Hepatic stellate cell (primary cell): ENCODE measurements at places on chromosomes 7 and 10.
A peak's percentile ranks its signal among the peaks of the same experiment; 100 is the strongest.

DNA sequence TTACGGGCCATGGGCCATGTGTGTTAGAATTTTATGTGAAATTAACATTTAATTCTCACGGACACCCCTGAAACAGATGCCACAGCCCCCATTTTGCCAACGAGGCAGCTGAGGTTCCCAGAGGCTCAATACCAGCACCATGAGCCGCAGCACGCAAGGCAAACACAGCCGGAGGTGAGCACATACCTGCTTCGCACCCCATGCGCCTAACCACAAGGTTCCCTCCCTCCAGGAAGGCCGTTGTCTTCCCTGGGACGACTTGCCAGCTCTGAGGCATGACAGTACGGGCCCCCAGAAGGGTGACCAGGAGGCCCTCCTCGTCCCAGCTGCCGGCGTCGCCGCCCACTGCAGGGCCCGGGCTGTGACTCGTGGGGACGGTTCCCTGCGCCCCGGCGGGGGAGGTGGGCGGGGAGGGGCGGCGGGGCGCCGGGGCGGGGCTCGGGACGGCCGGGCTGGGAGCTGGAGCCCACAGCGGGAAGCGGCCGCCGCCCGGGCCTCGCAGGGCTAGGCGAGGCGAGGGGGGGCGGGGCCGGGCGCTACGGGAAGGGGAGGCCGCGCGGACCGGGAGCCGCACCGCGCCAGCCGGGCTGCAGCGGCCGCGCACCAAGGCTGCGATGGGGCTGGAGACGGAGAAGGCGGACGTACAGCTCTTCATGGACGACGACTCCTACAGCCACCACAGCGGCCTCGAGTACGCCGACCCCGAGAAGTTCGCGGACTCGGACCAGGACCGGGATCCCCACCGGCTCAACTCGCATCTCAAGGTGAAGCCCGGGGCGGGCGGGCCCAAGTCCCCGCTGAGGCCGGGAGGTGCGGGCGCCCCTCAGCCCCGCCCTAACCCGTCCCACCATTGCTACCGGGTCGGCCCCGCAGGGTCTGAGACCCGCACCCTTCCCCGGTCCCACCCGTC is at the start of gene CAV2:
TSS of gene CAV2 (plus strand) at position 571 of the 910 bp plus-strand sequence. CDS start at position 615, 44 bp downstream.
- DNase-seq, result peak; percentile 62

- DNase-seq, result no peak
Observed at GRCh38 chr7:99127636-99128035, 16.3 kb downstream of the SMURF1 start.

GRCh38 chr7:25821225-25821624 is 330.8 kb upstream of the NFE2L3 start:
- no peak for DNase-seq

DNA sequence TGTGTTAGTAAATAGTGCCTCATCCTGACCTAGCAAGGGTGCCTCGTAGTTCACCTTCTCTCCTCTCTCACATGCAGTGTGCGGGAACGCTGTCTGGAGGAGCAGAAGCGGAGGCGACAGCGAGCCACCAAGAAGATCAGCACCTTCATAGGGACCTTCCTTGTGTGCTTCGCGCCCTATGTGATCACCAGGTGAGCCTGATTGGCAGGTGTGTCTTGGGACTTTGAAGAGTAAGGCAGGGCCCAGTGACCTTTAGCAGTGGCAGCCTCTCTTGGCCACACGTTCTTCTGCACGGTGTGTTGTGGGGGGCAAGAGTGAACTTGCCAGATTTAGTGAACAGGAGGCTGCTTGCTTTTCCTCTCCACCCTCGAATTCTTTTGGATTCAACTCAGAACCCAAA is 8.6 kb downstream of the GPR26 start:
- no peak for DNase-seq

- no peak for DNase-seq
Observed at GRCh38 chr10:105188737-105189462, 547.8 kb downstream of the SORCS3 start.

- no peak for DNase-seq
Observed at GRCh38 chr10:37289833-37290464, 164.6 kb downstream of the ANKRD30A start.

DNA sequence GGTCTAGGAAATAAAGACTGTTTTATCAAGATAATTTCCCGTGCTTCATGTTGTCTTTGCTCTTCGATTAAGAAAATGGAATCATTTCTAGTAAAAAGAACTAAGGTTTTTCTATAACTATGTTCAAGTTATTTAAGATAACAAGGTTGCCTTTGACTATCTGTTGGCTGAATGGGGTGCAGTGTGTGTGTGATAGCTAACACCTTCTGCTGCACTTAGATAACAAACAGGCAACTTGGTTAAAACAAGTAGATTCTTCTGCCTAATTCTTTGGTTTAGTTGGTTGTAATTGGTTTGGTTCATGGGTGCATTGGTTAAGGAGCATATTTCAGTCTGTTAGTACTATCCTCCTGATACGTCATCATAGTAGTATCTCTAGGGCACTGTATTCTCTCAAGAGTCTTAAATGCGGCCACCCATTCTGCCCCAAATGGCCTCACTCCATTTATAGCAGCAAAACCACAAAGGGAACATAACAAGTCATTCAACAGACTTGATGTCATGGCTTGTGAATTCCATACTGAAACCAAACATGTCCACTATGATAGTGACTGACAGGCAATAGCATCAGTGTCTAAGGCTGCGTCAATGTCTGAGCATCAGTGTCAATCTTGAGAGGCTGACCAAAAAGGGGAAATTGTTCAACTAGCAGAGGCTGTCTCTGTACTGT is 55.7 kb downstream of the CCDC3 start:
- no peak for DNase-seq

DNA sequence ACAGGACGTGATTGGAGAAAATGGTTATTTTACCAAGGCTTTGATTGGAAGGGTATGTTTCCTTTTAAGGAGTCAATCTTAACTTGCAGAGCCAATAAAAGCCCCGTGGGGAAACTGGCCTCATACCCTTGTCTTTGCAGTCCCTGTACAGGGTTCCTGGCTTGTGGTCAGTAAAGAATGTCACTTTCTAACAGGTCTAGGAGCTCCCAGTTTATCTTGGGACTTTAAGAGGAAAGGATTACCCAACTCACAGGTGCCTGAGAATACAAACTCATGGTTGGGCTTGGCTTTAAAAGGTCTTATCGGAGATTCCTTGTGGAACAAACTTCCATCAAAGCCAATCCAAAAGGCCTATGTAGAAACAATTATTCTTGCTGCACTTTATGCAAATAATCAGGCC is 221.8 kb downstream of the PHF14 start:
- no peak for DNase-seq

GRCh38 chr10:79270466-79271246 is 76.6 kb upstream of the PPIF start:
- DNase-seq, result no peak

DNA sequence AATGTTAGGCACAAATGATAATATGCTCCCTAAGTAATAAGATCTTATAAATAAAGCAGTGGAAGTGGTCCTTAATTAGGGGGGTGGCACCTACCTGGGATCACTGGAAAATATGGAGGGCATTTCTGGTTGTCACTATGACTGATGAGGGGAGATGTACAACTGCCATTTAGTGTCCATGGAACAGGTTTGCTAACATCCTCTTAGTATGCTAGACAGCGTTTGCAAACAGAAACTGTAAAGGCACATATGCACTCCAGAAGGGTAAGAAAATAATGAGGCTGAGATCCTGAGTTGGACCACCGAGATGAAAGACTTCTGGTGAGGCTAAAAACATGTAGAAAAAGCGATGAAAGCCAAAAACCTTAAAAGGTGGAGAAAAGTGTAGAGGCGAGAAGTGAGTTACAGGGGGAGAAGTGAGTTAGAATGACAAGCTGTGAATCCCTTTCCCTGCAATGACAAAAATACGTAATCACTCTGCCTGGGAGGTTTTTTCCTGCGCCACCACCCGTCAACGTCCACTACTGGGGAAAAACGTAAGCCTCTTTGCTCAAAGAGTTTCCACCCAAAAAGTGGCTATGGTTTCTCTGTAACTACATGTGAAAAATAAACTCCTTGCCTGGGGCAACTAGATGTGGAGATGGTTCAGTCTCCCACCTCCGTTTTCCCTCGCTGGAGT is 767 bp downstream of the KRIT1 start:
- peak; percentile 31 for DNase-seq

DNA sequence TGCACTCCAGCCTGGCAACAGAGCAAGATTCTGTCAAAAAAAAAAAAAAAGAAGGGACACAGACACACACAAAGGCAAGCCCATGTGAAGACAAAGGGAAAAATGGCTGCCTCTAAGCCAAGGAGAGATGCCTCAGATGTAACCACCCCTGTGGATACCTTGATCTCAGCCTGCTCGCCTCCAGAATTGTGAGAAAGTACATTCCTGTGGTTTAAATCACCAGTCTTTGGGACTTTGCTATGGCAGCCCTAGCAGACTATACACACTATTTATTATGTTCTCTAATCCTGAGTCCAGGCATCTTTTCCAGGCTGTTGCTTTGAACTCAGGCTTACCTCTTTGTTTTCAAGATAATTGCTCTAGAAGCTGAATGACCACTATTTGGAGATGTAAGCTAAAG is 494.3 kb downstream of the GALNT17 start:
- no peak for DNase-seq

DNA sequence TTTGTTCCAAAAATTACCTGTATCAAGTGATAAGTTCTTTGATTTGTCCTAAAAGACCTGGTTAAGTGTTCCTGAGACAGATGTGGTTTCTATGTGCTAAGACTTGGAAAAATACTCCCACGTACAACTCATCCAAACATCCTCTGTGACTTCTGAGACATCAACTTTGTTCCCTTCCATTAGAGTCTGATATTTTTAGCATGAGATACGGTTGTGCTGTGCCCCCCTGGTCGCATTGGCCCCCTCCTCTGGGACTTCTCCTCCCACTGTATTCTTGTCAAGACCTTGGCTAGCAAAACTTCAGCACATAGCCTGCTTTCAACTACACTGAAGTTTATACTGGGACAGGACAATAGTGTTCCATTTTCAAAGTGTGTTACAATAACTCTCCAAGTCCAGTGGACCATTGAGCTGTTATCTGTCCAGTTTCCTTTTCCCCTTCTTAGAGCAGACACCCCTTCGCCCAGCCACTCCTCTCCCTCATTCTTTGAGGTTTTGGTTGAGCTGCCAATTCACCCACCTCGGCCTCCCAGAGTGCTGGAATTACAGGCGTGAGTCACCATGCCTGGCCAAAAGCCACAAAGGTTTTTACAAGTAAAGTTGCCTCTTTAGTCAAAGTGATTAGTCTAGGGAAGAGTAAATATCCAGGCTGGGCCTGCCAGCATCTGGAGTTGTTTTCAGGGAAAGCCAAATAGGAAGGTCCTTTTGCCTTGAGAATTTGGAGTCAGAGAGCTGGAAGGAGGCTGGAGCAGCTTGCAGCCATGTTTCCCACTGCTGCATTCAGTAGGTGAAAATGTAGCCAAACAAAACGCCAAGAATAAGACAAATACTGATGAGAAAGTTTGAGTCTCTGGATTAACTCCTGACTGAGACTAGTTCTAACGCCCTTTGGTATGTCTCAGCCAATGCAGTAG is 17.8 kb upstream of the PDLIM1 start:
- DNase-seq, result peak; percentile 47

GRCh38 chr10:62302760-62303159 is 34.1 kb upstream of the RTKN2 start:
- no peak for DNase-seq

- no peak for DNase-seq
Observed at GRCh38 chr10:88091490-88092061, 228.2 kb downstream of the PTEN start.

GRCh38 chr7:157757211-157757610 is 420.4 kb downstream of the DNAJB6 start:
- no peak for DNase-seq

- DNase-seq, result no peak
Observed at GRCh38 chr7:36276428-36277248, 113.0 kb upstream of the ANLN start.

DNA sequence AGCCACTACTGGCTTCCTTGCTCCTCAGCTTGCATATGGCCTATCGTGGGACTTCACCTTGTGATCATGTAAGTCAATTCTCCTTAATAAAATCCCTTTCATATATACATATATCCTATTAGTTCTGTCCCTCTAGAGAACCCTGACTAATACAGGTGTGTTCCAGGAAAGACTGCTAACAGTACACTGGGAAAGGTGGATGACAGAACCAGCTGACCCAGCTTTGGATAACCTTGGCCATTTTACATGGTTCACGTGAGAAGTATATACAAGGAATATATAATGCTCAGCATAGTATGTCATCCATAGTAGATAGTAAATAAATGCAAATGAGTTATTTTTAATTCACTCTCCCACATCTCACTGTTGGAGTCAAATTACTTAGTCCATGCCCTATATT is 1003.5 kb downstream of the SORCS3 start:
- DNase-seq, result no peak

- DNase-seq, result no peak
Observed at GRCh38 chr10:62709200-62709599, 95.3 kb upstream of the ADO start.

GRCh38 chr7:135980012-135980551 is 2.9 kb upstream of the MTPN start:
- peak; percentile 14 for DNase-seq

- DNase-seq, result no peak
Observed at GRCh38 chr10:29356931-29357330, 68.1 kb downstream of the LYZL1 start.

- no peak for DNase-seq
Observed at GRCh38 chr10:10731366-10731765, 286.3 kb upstream of the CELF2 start.

- no peak for DNase-seq
Observed at GRCh38 chr10:112475575-112476218, 28.7 kb downstream of the VTI1A start.

DNA sequence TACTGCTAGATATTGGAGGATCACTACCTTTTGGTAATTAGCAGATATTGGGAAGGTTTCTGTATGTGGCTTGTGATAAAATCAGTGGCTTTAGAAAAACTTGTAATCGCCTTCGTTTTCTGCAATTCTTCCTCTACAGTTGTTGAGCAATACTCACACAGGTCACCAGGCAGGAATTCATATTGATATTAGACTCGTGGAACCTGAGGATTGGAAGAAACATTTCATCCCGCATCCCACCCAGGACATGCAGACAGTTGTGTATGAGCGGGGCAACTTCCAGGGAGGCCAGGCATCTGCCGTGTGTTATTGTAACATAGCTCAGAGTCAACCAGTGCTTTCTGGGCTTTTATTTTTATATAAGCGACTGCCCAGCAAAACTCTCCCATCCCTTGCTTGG is 821.3 kb downstream of the LRMDA start:
- no peak for DNase-seq

GRCh38 chr7:24816868-24817267 is 59.6 kb upstream of the GSDME start:
- DNase-seq, result no peak

GRCh38 chr7:101538596-101539459 is 90.3 kb downstream of the MYL10 start:
- DNase-seq, result peak; percentile 88

- DNase-seq, result no peak
Observed at GRCh38 chr10:133168617-133169031, 8.6 kb downstream of the KNDC1 start.

DNA sequence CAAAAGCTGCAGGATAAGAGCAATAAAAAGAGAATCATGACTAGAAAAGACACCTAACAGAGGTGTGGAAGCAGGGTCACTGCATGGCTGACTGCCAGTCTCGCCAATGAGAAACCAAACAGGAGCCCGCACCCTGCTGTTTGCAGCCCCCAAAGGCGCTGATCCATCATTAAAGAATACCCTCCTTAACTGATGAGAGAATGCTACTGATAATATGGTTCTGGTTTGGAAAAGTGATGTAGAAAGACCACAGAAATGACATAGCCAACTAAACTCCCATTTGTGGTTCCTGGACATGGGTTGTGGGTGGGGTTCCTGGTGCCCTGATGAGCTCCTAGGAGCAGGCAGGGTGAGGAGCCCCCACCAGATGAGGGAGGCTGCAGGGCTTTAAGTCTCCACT is 207.4 kb downstream of the TNS3 start:
- no peak for DNase-seq
